NT2/D1 (cell line): ENCODE measurements at places on chromosomes 7 and 10.

GRCh38 chr7:80967071-80967916 lies 48.4 kb upstream of the SEMA3C start:
- DNase-seq, result no peak

GRCh38 chr7:151277631-151278030 lies 29.1 kb upstream of the SMARCD3 start:
- DNase-seq, result no peak

GRCh38 chr7:147857152-147858140 lies 733.1 kb upstream of the C7orf33 start:
- DNase-seq, result no peak

DNA sequence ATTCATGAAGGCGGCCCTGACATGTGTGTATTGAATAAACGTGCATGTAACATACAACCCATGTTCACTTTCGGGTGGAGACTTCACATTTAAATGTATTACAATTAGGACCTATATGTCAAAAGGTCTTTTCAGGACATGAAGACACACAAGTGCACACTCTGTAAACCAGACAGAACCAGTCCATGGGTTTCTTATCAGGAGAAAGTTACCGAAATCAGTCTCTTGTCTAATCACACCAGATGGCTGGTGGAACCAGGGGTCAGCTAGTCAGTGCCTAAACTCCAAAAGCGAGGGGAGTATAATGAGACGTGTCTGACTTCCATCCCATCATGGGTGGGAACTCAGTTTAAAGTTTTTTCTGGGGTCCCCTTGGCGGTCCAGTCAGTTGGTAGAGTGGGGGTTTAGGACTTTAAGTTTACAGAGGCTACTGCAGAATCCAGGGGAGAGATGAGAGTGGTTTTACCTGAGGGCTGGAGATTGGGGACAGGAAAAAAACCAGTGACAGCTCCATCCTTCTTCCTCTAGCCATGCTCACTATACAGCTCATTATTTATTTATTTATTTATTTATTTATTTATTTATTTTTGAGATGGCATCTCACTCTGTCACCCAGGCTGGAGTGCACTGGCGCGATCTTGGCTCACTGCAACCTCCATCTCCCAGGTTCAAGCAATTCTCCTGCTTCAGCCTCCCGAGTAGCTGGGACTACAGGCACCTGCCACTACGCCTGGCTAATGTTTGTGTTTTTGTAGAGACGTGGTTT lies 251.3 kb upstream of the LYZL1 start:
- no peak for DNase-seq

DNA sequence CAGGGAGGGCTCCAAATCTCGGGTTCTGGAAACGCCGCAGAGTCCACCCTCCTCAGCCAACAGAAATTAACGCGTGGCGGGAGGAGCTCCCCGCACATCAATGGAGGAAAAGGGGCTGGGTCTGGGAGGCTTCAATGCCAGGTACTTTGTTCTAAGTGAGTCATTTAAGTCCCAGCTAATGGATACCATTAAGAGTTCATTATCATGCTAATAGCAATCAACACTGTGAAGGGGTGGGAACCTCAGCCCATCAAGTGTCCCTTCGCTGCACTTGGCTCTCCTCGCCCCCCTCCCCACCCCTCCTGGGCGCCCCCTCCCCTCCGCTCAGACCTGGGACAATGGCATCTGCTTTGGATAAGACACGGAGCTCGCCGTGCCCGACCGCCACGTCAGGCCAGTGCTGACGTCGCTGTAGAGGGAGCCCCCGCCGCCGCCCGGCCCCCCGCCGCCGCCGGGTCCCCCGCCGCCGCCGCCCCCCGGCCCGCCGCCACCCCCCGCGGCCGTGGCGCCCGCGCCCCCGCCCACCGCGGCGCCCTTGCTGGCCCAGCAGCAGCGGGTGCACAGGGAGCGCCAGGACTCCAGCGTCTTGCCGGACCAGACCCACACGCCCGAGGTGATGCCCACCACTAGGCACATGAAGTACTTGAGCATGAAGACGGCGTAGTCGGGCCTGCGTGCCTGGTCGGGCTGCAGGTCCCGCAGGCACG lies 2.9 kb downstream of the FZD8 start:
- no peak for DNase-seq

DNA sequence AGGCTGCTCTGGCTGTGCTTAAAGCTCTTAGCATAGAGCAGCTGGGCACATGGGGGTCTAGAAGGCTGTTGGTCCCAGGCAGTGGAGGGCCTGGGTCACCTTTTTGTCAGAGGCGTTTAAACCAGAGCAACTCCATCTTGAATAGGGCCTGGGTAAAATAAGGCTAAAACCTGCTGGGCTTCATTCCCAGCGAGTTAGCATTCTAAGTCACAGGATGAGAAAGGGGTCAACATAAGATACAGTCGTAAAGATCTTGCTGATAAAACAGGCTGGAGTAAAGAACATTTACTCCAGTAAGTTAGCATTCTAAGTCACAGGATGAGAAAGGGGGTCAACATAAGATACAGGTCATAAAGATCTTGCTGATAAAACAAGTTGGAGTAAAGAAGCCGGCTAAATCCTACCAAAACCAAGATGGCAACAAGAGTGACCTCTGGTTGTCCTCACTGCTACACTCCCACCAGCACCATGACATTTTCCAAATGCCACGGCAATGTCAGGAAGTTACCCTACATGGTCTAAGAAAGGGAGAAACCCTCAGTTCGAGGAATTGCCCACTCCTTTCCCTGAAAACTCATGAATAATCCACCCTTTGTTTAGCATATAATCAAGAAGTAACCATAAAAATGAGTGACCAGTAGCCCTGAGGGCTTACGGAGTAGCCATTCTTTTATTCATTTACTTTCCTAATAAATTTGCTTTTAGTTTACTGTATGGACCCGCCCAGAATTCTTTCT lies 96.8 kb upstream of the PCBD1 start:
- DNase-seq, result no peak

- DNase-seq, result no peak
Observed at GRCh38 chr10:2392145-2392812, 655.0 kb upstream of the ADARB2 start.

DNA sequence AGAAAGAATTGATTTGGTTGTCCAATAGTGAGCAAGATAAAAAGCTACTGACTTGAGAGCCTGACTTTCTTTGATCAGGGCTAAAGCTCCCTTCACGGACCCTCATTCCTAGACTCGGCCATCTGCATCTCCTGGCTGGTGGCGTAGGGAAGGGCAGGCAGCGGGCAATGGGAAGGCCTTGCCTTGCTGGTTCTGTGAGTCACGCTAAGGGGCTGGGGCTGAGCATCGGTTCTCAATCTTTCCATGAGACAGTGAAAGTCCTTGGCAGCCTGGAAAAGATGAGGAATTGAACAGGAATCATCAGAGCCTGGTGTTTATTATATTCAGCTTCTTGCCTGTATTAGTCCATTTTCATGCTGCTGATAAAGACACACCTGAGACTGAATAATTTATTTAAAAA lies 475.3 kb downstream of the PLXNA4 start:
- DNase-seq, result no peak

DNA sequence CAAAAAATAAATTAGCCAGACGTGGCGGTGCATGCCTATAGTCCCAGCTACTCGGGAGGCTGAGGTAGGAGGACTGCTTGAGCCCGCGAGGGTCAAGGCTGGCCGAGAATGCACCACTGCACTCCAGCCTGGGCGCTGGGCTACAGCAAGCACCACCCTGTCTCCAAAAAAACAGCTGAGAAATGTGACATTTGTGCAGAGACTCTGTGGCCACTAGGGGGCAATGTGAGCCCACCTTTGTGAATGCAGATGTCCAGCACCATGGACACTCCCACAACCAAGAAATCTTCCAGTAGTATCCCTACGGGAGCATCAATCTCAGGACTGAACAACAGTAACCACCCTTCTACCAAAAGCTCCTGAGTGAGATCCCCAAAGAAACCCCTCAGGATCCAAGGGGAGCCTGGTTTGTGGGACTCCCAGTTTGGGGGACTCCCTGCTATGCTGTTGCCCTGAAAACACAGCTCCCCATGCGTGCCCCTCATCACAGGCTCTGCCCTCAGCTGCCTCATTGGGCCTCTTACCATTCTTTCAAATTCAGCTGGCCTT lies 6.2 kb upstream of the AHCYL2 start:
- DNase-seq, result peak; percentile 85

GRCh38 chr10:90905925-90906324 lies 15.0 kb downstream of the ANKRD1 start:
- DNase-seq, result no peak
